T-helper 2 cell (primary cell): ENCODE measurements at places on chromosomes 3 and 15.
A peak's percentile ranks its signal among the peaks of the same experiment; 100 is the strongest.

DNA sequence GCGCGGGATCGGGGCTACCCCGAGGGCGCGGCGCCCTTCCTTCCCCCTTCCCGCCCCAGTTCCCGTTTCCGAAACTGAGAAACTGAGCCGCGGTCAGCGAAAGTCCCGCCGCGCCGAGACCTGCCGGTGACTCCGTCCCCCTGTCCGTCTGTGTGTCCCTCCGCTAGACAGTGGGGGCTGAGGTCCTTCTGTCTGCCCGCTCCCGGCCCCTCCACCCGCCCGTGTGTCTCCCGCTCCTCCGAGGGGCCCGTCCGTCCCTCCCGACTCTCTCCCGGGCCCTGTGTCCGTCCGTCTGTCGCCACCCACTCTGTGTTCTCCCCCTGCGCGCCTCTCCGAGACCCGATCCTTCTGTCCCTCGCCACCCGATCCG, 426 bp downstream of the PRKCD start:
- no peak for DNase-seq

DNA sequence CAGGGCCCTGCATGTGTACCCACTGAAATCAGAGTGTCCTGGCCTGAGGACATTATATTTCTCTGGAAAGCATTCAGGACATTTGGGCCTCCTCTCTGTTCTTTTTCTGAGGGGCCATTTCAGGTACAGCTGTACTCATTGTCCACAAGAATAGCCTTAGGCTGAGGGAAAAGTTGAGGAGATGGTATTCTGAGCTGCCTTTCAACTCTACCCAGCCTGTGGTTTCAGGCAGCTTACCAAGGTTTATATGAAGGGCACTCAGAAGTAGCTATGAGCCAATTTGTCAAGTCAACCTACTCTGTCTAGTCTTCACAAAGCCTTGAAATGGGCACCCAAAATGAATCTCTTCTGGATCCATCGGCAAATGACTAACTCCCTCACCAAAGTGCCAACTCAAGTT, 9.4 kb downstream of the ATP13A4 start:
- no peak for DNase-seq

DNA sequence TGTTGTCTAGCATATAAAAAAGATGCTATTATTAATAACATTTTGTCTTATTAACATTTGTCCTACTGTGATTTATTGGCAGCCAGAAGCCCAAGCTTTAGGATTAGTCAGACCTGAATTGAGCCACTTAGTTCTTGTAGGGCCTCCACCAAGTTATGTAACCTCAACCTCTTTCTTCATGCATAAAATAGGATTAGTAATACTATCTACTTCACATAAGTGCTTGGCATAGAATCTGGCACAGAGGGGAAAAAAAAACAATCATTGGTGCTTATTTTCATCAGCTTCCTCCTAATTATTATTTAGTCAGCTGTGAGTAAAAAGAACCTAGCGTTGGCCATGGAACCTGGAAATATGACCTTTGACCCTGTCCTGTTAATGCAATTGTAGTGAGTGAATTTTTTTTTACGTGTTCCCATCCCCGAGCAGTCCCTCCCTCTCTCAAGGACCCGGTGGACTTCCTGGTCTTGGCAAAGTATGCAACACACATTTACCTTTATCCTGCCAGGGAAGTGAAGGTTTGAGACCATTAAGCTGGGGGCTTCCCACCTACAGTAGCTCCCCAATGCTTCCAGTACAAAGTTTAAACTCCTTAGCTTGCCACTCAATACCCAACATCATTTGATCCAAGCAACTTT, 136.8 kb downstream of the FHIT start:
- no peak for DNase-seq

DNA sequence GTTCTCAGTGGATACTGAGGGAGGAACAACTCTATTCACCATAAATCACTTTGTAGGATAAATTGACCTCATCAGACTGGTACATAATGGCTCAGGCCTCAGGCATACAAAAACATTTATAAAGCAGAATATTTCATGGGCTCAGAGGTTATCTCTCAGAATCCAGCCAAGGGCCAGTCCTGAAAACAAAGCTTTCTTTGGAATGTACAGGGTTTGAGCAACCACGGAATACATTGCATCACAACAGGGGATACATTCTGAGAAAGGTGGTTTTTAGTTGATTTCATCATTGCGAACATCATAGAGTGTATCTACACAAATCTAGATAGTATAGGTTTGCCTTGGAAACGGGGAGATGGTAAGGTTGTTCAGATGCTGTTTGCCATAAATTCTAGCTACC, 33.4 kb upstream of the CTDSPL2 start:
- no peak for DNase-seq

DNA sequence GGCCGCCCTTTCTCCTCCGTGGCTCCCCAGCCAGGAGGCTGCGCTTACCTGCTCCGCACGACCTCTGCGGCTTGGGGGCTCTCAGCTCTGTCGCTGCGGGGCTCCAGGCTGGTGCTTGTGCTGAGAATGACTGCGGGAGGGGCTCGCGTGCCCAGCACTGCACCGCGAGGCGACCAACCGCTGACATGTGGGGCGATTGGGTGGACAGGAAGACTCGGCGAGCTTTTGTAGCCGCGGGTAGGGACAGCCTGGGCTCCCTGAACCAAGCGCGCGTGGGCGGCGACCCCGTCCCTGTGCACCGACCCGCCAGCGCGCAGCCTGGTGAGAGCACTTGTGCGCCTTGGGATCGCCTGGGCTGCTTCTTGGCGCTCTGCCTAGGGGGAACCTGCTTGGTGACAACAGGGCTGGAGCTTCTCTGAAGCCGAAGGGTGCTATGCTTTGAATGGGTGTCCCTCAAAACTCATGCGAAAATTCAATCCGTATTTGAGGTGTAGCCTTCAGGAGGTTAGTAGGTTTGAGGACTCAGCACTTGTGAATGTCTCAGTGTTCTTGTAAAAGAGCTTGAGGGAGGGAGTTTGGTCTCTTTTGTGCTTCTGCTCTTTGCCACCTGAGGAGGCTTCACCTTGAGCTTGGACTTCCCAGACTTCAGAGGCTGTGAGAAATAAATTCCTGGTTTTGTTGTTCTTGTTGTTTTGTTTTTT, 50.4 kb downstream of the IL12A start:
- no peak for DNase-seq

- no peak for DNase-seq
Measured at GRCh38 chr3:56933803-56934202, 126.7 kb upstream of the SPATA12 start.

DNA sequence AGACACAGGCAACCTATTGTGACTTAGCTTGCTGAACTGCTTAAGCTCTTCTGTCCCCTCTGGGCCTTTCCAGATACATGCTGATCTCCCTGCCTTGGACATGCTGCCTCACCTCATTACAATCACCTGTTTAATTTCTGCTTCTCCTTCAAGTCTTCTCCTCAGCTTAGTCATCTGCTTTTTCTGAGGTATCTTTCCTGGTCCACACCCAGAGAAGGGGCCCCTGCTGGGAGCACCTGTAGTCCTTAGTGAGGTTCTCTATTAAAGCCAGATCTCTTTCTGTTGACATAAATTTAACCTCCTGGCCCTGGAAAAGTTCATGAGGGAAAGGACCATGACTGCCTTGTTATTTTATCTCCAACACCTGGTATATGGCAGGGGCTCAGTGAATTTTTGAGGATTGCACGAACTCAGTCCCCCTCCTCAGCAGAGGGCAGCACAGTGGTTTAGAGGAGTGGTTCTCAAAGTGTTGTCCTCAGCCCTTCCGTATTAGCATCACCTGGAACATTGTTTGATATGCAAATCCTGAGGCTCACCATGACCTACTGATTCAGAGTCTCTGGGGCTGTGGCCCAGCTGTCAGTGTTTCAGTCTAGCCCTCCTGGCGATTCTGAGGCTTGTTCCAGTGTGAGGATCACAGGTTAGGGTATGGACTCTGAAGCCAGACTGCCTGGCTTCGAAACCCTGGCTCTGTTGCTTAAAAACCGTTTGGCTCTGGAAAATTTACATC, 12.7 kb downstream of the COL6A6 start:
- no peak for DNase-seq

- DNase-seq = no peak
Measured at GRCh38 chr3:62559831-62560445, 186.6 kb upstream of the FEZF2 start.

DNA sequence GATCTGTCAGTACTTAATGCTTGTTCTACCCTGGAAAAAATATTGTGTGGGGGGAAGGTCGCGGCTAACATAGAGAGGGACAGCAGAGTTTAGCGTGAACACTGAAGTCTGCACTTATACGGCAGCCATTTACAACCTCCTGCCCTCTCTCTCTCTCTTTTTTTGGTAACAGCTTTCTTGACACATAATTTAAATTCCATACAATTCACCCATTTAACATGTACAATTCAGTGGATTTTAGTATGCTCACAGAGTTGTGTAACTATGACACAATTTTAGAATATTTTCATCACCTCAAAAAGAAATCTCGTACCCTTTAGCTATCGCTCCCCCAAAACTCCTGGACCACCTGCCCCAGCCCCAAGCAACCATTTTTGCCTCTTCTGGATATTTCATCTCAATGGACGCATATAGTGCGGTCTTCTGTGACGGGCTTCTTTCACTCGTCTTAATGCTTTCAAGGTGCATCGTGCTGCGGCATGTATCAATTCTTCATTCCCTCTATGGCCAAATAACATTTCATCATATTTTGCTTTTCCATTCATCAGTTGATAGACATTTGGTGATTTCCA, 141.8 kb downstream of the XXYLT1 start:
- DNase-seq = peak; percentile 34

- no peak for DNase-seq
Measured at GRCh38 chr3:28053759-28054158, 187.7 kb upstream of the CMC1 start.

- DNase-seq = no peak
Measured at GRCh38 chr3:37290551-37290950, 116.2 kb upstream of the LRRFIP2 start.

- DNase-seq = no peak
Measured at GRCh38 chr3:39750712-39751111, 58.7 kb upstream of the MYRIP start.

- no peak for DNase-seq
Measured at GRCh38 chr3:193826159-193826795, 233.3 kb downstream of the OPA1 start.

GRCh38 chr15:25871403-25871802, 8.3 kb upstream of the ATP10A start:
- no peak for DNase-seq
